ENCODE measurements at places on chromosomes 5 and 9.
A peak's percentile ranks its signal among the peaks of the same experiment; 100 is the strongest.

DNA sequence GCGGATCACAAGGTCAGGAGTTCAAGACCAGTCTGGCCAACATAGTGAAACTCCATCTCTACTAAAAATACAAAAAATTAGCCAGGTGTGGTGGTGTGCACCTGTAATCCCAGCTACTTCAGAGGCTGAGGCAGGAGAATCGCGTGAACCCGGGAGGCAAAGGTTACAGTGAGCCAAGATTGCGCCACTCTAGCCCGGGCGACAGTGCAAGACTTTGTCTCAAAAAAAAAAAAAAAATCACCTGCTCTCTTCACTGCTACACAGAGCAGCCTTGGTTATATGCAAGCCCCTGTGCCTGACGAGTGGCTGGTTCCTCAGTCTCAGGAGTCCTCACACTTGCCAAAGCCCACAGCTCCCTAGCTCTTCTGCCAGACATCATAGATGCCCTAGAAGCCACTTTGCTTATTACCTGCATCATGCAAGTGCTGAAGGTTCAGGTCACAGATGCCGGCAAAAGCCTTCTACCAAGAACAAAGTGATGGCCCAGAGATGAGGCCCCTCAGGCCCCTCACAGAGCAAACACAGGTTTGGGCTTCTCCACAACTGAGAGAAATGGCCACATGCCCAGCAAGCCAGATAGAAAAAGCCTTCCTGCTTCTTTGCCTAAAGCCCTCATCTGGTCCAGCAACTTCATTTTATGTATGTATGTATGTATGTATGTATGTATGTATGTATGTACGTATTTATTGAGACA, 176.4 kb downstream of the AUH start:
- no peak for DNase-seq

GRCh38 chr5:91632871-91633270, 249.8 kb upstream of the ARRDC3 start:
- DNase-seq = no peak

- DNase-seq = no peak
These were observed 52.3 kb upstream of the ZSWIM6 start for GRCh38 chr5:61279725-61280124.

GRCh38 chr5:144368556-144368955, 197.9 kb downstream of the KCTD16 start:
- no peak for DNase-seq

DNA sequence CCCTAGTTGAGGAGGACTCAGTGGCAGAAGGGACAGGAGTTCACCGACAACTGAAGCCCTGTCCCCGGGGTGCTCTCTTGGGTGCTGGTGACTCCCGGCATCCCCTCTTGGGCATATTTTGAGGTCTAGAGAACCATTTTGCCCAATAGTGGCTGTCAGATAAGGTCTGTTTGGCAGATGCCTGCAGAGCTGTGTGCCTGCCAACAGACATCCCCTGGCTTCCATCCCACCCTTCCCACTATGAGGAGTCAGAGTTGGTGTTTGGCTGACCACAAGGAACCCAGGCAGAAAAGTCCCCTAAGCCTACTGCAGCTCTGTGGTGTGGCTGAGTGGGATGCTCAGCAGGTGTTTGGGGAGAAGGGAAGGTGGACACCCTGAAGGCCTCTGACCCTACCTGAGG, 207.0 kb downstream of the AUH start:
- DNase-seq = no peak

DNA sequence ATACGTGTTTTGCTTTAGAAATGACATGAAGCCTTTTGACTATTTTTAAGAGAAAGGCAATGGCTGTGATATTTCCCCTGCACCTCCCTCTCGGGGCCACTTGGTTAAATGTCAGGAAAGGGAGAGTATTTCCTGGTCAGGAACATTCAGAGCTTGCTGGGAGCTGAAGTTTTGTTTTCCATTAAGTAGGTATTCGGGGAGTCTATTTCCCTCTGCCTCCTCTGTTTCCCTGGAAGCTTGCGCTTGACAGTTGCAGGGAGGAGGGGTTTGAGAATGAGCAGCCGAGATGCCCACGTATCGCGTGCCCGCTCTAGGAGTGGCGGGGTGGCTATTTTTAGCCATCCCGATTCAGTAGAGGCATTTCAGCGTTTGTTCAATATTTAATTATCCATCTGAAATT, 6.7 kb downstream of the DAB2IP start:
- DNase-seq = no peak

DNA sequence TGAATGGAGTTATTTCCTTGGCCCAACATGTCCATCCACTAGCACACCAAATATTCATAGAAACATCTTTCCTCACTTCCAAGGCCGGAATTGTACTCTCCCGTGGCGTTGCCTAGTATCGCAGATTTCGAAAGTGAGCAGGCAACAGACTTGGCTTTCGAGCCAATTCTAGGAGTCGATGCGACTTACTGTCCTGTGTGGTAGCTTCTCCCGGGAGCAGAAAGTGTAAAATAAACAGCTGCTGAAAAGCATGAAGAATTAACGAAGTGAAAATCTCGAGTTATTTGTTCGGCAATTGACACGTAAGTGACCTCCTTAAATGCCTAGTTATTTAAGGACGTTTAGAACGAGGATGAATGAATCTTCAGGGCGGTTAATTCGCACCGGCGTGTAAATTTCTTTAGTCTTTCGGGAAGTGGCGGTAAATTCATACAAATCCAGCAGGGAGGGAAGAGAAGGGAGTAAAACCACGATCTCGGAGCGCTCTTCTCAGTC, 449 bp upstream of the PCSK5 start:
- peak; percentile 14 for DNase-seq

DNA sequence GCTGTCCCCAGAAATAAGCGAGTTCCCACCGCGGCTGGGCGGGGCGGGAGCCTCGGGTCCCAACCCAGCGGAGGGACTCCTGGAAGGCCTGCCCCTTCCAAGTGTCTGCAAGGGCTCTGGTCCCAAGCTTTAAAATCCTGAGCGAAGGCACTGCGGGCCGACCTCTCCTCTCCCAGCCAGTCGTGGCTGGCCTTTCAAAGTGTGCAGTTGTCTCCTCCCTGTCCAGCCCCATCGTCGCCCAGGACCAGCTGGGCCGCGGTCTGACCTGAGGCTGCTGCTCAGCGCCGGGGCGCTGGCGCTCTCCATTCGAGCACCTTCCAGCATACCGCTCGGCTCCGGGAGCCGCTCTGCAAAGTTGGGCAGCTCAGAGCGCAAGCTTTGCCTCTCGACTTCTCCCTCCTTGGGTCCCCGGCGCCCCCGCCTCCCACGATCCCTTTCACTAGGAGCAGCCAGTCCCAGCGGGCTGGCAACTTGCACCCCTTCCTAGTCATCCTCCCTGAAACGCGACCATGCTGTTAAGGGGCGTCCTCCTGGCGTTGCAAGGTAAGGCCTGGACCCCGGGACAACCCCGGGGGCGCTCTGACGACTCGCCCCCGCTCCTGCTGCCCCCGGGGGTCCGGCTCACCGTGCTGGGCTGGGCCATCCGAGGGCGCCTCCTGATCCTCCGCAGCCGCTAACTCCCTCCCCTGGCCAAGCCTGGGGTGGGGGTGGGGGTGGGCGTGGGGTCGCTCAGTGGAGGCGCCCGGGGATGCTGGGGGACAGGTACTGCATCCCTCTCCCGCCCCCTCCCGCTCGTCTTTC, at the start of gene MAMDC2:
Gene MAMDC2, plus strand, starts transcription at position 160 of the 801 bp plus-strand sequence. Its CDS starts 350 bp downstream, at position 510.
- no peak for DNase-seq

GRCh38 chr5:172114875-172115422, 73.1 kb downstream of the STK10 start:
- DNase-seq = peak; percentile 71

DNA sequence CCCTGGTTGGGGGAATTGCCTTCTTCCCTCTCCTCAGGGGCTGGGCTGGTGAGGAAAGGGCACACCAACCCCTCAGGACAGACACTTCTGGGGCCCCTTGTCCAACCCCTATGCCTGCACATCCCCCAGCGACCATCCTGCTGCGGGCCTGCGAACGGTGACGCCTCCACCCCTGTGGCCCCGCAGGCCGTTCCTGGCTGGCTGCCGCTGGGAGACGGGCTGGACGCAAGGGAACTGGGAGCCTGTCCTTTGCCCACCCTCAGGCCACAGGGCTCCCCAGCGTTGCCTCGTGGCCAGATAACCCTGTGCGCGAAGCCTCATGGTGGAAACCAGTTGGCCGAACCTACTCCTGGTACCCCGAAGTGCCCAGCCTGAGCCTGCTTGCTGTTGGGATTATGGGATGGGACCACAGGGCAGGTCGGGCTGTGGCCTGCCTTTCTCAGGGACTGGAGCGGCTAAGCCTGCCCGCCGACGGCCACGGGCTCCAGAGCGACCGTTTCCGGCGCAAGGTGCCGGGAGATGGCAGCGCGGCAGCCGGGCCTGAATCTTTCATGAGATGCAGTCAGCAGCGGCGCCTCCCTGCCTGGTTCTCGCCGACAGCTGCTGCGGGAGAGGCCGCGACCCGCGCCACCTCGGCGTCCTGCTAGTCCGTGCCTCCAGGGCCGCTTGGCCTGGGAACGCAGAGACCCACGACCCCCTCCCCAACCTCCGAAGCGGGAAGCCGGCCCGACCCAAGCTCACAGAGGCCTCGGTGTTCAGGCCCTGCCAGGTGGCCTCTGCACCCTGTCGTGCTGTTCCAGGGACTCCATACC, 6.5 kb upstream of the PITX1 start:
- no peak for DNase-seq

- no peak for DNase-seq
These were observed 53.6 kb downstream of the RAB24 start for GRCh38 chr5:177249761-177250537.

DNA sequence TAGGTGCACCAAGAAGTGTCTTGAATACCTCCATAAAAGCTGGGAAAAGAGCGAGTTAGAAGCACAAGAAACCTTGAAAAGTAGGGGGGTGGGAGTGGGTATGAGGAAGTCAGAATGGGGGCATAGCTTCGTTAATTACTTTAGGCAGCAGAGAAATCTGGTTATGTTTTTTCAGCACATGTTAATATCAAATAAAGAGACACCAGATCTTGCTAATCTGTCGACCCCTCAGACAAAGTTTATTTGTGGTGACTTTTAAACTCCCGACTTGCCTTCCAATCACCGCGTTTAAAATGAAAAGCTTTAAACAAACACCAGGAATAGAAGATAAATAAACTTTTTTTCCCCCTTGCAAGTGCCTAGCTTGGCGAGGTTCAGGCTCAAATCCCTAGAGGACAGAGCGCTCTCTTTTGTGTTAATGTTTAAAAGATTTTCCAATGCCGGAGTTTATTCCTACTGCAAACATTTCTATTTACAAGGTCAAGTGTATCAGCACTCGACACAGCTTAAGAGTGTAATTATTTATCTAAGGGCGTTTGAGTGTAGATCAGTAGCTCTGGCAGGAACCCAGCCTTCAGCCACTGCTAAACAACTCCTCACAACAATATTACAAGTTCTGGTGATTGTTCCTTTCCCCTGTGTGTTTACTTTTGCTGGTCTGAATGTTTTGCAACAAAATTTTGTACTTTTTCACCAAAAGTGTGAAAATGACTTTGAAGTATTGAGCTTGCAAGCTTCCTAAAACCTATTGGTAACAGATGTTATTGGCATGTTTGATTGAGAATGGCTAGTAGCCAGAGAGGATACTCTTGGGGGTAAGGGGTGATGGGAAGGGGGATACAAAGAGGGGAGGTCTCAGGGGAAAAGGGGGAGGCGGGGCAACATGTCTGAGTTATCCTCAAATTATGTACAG, 3.8 kb downstream of the GAS1 start:
- no peak for DNase-seq

Measured in CD4-positive, alpha-beta T cell treated with Interleukin-15 for 4 hours (primary cell).